ENCODE measurements at places on chromosomes 12 and 14.

GRCh38 chr12:102905229-102905628, 11.8 kb downstream of the PAH start:
- DNase-seq, result no peak

DNA sequence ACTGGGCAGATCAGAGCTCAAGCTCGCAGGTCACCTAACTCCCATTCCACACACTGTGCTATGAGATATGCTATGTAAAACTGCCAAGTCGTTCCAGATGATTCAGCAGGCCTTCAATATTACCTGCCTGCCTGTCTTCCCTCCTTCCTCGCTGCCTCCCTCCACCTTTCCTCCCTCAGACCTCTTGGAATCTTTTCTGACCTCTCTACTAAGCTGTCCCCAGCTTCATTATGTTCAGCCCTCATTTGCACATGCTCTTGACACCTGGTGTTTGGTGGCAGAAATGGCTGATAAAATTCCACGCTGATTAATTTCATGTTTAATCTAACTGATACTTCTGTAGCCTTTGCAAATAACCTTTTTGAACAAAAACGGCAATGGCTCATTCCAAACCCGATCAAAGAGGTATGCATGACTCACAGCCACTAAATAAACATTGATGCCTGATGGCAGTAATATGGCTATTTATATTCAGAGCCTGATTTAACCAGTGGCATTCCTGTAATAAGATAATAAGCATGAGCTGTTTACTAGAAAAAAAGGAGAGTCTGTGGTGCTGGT, 130.8 kb upstream of the EGLN3 start:
- no peak for DNase-seq

GRCh38 chr14:79730196-79730595, 481.1 kb downstream of the DIO2 start:
- DNase-seq, result no peak

DNA sequence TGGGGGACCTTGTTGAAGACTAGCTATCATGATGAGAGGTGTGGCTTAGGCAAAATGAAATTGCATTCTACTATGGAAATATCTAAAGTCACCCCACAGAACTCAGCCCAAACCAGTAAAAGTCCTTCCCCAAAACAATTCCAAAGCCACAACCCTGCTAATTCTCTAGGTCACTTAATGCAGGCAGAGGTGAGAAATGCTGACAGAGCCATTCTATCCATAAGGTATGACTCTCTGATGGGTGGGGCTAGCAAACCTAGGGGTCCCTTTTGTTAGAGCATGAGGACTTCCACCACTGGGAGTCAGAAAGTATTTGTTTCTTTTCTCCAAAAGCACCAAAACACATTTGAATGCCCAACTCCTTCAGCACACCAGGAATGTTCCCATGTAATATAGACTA, 12.7 kb upstream of the BMP4 start:
- no peak for DNase-seq

Measured in stimulated activated CD8-positive, alpha-beta memory T cell treated with anti-CD3 and anti-CD28 coated beads, Interleukin-4, amount 100 ng/mL, for 4 hours (primary cell).